ENCODE measurements at places on chromosomes 3 and 15. TPM values are rescaled to one million over a fixed set of nuclear protein-coding genes. Genes with fewer than 3 reads are reported as not detected.

Gene CLDN16
- total RNA-seq: not detected

Gene SCAANT1
- total RNA-seq: not detected

Gene FANCD2OS
- not detected for total RNA-seq

Gene XCR1
- total RNA-seq: not detected

Gene CYP19A1
- total RNA-seq: not detected

Gene BCL2A1
- total RNA-seq: 12.3 TPM

Gene GYG1
- total RNA-seq: 44.5 TPM

Gene KIF7
- total RNA-seq: 0.13 TPM

Gene TIMP4
- not detected for total RNA-seq

Gene ASB7
- 23.1 TPM for total RNA-seq

Gene TGM4
- not detected for total RNA-seq

Gene CTDSPL2
- 66.7 TPM for total RNA-seq

Gene HYAL1
- 0.35 TPM for total RNA-seq

Gene SPSB4
- total RNA-seq: not detected

Gene MBD4
- total RNA-seq: 47.1 TPM

Gene CSPG5
- 0.30 TPM for total RNA-seq

Gene OCA2
- total RNA-seq: not detected

Gene TF
- total RNA-seq: 1.2 TPM

Gene LRTM1
- total RNA-seq: not detected

Gene CPNE9
- total RNA-seq: not detected

Gene CHRFAM7A
- total RNA-seq: 0.91 TPM

Gene USP50
- not detected for total RNA-seq

Gene MKRN3
- total RNA-seq: 4.4 TPM

Gene COL6A5
- 0.05 TPM for total RNA-seq

Gene HESX1
- total RNA-seq: 0.98 TPM

Gene TM4SF18
- not detected for total RNA-seq

Gene MAP3K13
- total RNA-seq: 11.0 TPM
